ENCODE measurements at places on chromosomes 5 and 9. TPM values are rescaled to one million over a fixed set of nuclear protein-coding genes. Genes with fewer than 3 reads are reported as not detected.

The TBC1D13 gene
- 5.0 TPM for total RNA-seq

The FBP2 gene
- not detected for total RNA-seq

GRCh38 chr5:55620009-55620765 is 85.4 kb upstream of the PLPP1 start:
- DNase-seq: no peak

GRCh38 chr9:122657527-122657926 is at the start of gene OR1B1:
Gene OR1B1, minus strand, starts transcription at chr9:122657627.
- no peak for DNase-seq

DNA sequence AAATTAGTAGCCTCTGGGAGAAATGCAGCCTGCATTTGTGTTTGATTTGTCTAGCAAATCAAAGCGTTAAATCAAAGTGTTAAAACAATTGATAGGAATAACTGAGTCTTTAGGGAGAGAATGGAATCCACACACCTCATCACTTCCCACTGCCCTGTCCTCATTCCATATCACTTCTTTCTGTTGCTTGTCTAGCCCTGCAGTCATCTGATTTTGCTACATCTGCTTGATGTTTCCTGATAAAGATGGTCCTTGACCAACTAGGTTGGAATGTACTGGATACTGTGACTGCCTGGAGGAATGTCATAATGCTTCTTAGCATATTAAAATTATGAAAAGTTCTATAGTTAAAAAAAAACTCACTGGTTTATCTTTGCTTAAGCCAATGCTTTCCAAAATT is 119.9 kb downstream of the DOCK2 start:
- no peak for DNase-seq

GRCh38 chr9:97615439-97616072 is 17.6 kb downstream of the TSTD2 start:
- DNase-seq: no peak

- DNase-seq: no peak
These were observed 113.0 kb downstream of the UGCG start for GRCh38 chr9:112009656-112010055.

DNA sequence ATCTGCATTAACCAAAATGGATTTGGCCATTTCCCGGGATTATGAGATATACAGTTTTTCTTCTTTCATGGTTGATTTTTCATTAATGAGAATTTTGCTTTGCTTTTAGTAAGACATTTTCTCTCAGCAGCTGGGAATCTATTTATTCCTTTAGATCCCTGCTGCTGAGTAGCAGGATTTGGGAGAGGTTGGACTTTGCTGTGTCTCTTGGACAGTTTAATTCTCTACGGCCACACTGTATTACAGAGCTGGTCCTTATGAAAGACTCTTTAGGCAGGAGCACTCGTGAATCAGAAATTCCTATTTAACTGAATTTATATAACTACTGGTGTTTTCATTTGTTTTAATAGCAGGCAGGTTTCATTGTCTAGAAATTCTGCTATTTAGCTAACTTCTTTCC is 1.6 kb downstream of the UNC13B start:
- no peak for DNase-seq

- DNase-seq: no peak
These were observed 228.1 kb upstream of the NR4A3 start for GRCh38 chr9:99593610-99594009.

All from lower leg skin (tissue), 4 donors.